Hematopoietic multipotent progenitor cell treated with erythropoietin and hydrocortisone succinate and interleukin-3 and kit ligand, for 6 days (in vitro differentiated cells): ENCODE measurements at places on chromosomes 3 and 15.

DNA sequence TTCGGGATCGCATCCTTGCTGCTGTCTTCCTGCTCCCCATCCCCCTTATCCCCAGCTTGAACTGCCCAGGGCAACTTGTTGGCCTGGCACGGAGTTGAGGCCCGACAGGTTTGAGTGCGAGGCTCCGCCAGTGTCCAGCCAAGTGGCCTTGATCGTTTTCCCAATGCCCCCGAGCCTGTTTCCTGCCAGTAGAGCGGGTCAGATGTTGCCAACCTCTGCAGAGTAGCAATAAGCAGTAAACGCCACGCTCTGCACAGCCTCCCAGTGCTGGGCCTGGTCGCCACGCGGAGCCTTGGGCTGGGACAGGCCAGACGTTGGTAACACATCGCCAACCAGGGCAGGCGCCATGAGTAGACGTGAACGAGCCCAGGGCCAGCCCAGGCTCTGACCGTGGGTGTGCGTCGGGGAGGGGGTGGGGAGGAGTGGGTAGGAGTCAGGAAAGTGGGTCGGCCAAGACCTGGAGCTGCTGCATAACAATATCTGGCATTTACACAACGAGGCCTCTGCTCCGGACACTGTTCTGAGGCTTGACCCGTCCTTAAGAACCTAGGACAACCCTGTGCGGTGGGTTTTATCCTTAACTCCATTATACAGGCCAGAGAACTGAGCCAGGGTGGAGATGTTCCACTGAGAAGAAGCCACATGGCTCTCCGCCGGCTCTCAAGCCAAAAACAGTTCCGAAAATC is 444 bp upstream of the ABHD14A start:
- DNase-seq, result no peak

DNA sequence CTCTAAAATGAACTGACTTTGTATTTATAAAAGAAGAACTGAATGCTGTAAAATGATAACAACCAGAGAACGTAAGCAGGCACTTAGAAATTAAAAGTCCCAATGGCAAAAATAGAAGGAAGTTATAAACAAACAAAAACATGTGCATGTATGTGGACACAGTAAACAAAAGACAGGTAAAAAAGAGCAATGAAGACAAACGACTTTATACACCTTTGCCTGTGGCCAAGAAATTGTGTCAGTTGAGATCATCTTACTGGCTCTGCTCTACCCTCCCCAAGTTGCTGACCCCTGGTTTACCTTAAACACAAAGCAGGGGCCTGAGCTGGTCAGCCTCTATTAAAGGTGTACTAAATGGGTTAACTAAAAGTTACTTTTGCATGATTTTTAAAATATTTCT is 41.7 kb upstream of the GP5 start:
- no peak for DNase-seq

- DNase-seq, result no peak
Measured at GRCh38 chr3:197499427-197499826, 56.3 kb downstream of the BDH1 start.

GRCh38 chr3:149812606-149813366 is at the start of gene RNF13:
Gene RNF13, plus strand, starts transcription at chr3:149813215. Its CDS starts 32,812 bp downstream, at chr3:149846027.
- peak; percentile 98 for DNase-seq

DNA sequence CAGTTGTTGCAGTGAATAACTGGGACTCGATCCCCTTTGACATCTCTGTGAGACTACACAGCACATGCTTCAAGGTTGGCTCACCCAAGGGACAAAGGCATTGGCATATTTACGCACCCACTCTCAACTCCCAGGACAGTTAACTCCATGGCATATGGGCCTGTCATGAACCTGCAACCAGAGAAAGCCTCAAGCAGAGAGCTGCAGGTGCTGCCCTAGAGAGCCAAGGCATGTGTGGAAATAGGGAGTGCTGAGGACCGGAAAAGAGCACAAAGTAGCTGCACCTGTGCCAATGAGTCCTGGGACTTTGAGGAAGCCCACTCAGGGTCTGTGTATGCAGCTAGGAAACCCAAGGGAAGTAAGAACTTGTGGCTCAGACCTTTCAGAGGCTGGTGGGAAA is 32.9 kb upstream of the SLC24A5 start:
- no peak for DNase-seq

GRCh38 chr3:59391131-59391530 is 341.3 kb upstream of the CFAP20DC start:
- DNase-seq, result no peak

DNA sequence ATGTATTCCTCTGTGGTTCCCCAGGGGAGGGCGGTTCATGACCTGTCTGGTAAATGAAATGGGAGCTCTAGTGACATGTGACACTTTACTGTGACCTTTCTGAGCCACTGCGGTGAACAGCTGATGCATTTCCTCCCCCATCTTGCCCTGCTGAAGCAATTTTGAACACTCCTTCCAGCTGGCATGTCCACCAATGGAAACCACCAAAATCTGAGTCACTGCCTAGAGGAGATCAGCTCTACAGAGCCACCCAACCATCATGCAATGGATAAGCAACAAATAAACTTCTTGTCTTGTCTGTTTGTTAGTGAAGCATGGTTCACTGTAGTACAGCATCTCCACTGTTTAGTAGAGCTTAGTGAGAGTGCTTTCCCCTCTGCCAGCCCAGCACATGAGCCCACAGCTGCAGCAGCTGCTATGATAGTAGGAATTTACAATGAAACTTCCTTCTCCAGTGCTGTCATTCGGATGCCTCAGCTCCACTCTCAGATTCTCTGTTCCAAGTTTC is 479.4 kb downstream of the NTRK3 start:
- DNase-seq, result no peak

DNA sequence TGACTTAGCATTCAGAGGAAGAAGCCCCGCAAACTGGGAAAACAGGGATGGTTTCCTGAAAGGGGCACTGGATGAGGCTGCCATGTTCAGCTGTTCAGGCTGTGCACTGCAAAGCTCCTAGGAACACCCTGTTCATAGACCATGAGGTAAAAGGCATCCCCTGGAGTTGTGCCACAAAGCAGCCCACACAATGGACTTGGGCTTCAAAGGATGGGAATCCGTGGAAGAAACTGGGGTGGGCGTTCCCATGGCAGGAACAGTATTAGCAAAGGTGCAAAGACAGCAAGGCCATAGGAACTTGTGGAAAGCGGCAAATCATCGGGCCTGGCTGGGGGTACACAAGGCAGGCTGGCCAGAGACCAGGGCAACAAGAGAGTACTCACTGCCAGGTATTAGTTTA is 8.9 kb downstream of the OXTR start:
- DNase-seq, result no peak

GRCh38 chr3:172002512-172003078 is 36.8 kb upstream of the FNDC3B start:
- DNase-seq, result no peak
